BE2C (cell line): ENCODE measurements at places on chromosomes 4 and X.

DNA sequence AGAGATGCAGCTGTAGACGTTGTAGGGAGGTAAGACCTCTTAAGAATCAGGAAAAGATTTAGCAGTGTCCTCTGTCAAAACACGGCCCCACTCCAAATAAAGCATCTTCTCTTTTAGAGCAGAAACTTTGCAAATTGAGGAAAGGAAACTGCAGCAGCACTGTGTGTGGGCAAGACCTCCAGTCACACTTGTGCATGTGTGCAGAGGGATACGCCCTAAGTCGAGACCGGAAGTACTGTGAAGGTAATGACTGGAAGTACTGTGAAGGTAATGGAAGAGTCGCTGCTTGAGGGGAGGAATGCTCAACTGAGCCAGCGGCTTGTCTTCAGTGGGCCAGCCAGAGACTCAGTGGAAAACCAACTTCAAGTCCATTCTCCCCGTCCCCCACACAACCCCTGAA, 46.5 kb downstream of the EGF start:
- no peak for DNase-seq

- no peak for DNase-seq
Measured at GRCh38 chr4:16772366-16772850, 126.0 kb downstream of the LDB2 start.

GRCh38 chr4:64495946-64496345, 86.7 kb upstream of the TECRL start:
- no peak for DNase-seq

DNA sequence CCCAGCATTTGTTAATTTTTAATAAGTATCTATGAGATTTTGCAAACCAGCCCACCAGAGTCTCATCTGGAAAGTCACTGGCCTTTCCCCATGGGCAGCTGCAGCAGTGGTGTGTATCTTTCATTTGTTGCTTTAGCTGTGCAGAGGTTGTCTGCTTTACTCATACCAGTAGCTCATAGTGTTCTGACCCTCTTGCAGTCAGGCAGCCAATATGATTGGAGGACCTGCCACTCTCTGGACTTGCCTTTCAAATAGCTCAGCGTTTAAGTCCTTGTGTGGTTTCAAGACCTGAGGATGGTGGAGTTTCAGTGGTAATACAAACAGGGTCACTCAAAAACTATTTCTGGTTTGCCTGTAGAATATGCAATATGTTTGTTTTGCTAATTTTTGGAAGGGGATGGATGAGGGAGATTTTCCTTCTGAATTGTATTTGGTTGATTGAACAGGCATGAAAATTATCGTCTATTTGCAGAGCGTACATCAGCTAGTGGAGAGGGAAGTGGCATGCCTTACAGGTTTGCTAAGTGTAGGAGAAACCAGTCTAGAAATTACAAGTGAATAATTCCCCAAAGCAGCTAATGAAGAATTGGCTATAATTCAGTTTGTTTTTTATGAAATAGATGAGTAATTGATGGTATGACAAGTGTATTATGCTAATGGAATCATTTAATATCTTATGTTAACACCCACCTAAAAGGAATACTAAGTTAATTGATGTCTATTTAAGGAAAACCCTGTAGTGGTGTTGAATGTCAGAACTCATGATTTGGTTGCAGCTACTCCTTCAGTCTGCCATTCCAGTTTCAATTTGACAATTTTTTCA, 8.9 kb downstream of the POLA1 start:
- DNase-seq: no peak

GRCh38 chrX:135923353-135923752, 29.8 kb downstream of the SAGE1 start:
- no peak for DNase-seq
